Stimulated activated effector memory CD8-positive, alpha-beta T cell treated with anti-CD3 and anti-CD28 coated beads, Interleukin-12 subunit alpha, Interleukin-12 subunit beta, amount 100 ng/mL, for 72 hours (primary cell): ENCODE measurements at places on chromosomes 13 and 19.

DNA sequence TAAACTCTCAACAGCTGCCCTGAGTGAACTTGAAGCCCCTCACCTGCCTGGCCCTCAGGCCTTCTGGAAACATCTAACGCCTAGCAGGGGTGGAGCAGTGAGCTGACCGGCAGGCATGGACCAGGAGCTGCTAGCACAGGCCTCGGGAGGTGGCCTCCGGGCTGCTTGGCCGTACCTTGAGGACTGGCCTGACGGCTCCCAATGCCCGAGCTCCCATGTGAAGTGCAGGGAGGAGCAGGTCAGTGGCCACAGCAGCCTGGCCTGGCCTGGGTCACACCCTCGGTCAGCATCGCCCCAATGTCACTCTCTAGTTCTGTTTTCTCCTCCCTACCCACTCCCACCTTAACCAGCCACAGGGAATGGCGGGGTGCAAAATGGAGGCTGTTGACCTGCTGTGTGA lies 19.0 kb downstream of the TSHZ3 start:
- DNase-seq = no peak

- DNase-seq = no peak
Observed at GRCh38 chr13:100350601-100351000, 238.0 kb downstream of the GGACT start.

DNA sequence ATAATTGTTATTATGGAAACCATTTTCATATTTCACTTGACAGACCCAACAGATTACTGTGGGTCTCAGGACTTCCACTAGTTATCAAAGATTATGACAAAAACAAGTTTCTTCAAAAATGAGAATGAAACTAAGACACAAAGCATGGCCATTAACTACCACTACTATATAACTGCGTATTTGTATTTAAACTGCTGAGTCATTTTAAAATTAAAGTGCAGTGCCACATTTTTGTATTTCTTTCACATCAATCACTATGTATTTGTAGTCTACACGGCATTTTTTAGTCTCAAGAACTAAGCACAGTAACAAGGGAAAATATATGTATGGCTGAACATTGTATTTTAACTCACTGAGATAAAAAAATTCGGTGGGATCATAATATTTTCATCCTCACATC lies 10.1 kb upstream of the KLF12 start:
- DNase-seq = no peak

GRCh38 chr19:3687774-3688706 lies 12.2 kb downstream of the PIP5K1C start:
- DNase-seq = no peak

DNA sequence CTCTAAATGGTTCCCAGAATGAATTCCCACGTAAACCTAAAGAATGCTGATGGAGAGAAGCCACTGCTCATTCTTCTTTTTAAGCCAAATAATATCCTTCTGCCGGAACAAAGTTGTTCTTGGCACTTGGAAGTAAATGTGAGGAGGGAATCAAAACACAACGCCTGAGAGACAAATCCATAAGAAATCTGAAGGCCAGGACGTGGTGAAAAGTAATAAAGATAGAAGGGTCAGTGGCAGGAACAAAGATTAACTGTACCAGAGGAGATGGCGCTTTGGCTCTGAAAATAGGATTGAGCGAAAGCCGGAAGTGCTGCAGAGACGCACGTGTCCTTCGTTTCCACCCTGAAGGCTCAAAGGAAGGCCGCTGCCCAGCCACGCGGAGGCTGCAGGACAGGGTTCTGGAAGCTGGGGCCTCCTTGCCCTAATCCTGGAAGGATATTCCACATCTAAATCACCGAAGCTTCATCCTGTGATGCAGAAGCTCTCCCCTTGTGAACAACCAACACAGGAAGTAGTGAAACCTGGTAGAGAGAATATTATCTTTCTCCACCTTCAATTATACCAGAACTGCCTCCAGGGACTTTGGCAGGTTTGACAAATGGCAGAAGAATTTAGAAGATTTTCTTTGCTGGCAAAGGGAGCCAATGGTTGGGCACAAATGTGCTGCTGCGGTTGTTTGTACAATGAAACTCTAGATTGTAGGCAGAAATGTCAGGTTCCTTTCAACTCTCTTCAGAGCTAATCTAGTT lies 214.6 kb upstream of the SERP2 start:
- peak; percentile 8 for DNase-seq

GRCh38 chr19:30216453-30216852 lies 155.7 kb upstream of the ZNF536 start:
- no peak for DNase-seq

DNA sequence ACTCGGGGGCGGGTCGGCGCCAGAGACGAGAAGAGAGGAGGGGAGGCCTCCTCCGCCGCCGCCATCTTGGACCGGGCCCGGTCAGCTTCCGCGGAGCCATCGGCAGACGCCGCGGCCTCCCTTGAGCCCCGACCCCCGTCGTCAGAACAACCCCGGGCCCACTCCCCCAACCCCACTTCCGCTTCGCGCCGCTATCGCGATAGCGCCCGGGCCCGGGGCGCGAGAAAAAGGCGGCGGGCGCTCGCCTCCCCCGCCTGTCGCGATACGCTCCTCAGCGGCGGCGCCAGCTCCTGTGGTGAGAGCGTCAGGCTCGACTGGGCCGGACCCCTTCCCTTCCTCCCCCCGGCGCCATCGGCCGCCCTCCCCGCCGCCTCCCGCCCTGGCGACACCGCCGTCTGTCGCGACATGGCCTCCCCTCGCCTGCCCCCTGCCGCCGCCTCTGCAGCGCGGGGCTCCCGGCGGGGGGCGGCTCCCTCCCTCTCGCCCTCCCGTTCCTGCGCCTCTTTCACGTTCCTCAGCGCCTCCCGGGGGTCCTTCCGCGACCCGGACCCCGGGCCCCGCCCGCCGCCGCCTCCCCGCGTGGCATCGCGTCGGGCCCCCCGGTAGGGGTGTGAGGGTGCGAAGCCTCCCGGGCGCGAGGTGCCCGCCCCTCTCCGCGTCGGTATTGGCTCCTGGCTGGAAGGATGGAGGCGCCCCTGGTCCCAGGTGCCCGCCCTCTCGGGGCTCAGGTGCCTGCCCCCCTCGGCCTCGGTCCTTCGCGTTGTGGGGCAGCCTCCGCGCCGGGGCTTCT lies at the start of gene CNOT3:
TSS of gene CNOT3 (plus strand) at position 64 of the 790 bp plus-strand sequence. CDS start 5,217 bp downstream, outside the sequence.
- DNase-seq = no peak

GRCh38 chr13:52449331-52450011 lies 963 bp downstream of the VPS36 start:
- no peak for DNase-seq

DNA sequence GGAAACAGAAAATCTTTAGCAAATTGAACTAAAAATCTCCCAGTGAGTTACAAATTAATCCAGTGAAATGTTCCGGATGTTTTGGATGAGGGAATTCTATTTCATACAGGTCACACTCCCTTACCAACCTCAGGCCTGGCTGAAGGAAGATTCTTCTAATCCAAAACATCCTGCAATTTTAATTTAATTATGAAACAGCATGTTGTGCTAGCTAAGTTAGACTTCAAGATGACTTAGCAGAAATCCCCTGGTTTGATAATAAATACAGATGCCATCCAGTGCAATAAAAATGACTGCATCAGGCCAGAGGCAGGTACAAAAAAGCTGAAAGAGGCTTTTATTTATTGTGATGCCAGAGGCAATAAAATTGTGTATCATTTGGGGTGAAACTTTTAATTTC lies 96.7 kb upstream of the CLDN10 start:
- DNase-seq = no peak

DNA sequence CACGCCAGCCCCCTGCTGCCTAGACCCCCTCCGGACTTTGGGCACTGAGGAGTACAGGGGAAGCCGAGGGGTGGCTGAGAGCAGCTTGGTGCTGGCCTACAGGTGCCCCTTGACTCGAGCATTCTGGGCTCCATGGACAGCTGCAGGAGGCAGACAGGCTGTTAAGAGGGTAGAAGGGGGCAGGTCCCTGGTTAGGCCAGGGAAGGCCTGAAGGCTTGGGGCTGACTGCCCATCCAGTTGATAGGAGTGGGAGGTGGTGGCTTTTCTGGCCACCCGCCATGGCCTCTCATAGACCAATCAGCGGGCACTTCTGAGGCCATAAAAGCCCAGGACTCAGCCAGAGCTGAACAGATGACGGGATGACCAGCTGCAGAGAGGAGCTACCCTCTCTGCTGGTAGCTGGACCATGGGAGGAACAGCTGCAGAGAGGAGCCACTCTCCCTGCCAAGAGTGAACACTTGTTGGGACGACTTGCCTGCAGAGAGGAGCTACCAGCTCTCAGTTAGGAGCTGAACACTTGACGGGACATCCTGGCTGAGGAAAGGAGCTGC lies 10.7 kb upstream of the SUPT20H start:
- DNase-seq = no peak

GRCh38 chr19:17658666-17659065 lies 29.5 kb downstream of the UNC13A start:
- DNase-seq = no peak

GRCh38 chr19:50178859-50179537 lies 15.9 kb upstream of the IZUMO2 start:
- no peak for DNase-seq

DNA sequence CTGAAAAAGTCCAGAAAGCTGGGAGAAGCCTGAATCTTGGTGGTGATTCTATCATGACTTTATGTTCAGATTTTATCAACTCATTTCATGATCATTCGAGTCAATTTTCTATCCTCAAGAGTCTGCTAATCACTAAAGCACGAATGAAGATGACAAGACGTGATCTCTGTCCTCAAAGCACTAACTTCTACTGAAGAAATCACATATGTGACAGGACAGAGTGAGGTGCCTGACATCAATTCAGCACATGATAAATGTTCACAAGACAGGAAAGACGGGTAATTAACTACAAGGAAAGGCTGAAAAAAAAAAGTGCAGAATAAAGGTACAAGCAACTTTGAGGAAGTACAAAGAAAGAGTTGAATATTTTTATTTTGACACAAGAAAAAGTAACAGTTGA lies 487.1 kb downstream of the EFNB2 start:
- DNase-seq = no peak

DNA sequence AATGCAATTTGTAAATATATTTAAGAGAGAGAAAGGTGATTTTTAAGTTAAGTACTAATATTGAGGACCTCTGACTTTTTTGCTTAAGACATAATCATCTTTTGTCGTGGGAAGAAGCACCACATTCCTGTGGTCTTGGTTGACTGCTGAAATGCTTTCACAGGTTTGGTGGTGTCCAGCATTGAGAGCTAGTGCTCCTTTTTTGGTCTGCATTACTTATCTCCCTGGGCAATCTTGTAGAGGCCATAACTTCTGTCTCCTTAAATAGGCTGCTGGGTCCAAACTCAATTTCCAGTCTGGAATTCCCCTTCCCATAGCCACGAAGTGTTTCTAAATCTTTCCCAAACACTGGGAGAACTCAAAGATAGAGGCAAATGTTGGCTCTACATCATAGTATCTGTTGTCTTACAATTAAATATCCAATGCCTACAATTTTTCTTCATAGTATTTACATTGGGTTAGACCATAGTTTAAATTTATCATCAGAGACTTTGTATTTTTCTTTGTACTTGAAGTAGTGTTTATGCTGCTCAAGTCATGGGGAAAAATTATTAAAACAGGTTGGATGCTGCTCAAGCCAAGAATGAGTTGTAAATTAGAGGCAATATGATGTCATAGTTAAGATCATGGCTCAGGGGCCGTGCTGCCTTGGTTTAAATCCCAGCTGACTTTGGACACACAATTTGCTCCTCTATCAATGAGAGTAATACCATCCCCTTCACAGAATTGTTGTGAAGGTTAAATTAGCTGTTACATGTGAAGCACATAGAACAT lies 105.6 kb downstream of the POSTN start:
- DNase-seq = no peak

- DNase-seq = no peak
Observed at GRCh38 chr13:95536632-95537241, 15.8 kb upstream of the CLDN10 start.

DNA sequence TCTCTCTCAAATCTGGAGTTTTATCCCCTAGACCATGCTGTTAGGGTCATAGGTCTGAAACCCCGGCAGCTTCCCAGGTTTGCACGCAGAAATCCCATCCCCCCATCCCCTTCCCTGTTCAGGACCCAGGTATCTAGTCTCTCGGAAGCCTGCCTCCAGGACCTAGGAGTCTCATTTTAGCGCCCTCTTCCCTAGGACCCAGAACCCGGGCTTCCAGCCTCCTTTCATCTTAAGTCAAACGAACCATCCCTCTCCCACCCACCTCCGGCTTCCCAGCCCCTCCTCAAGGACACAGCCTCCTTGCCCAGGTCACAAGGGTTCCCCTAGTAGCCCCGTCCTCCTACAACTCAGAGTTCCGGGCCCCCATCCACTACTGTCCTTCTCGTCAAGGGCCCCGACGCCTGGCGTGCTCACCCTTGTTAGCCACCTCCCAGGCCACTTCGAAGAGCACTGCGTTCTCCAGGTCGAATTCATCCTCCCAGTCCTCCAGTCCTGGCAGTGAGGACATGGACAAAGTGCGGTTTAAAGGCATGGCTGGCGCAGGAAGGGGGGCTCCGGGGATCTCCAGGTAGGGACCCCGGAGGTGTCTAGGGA lies 431 bp downstream of the GYS1 start:
- DNase-seq = no peak

DNA sequence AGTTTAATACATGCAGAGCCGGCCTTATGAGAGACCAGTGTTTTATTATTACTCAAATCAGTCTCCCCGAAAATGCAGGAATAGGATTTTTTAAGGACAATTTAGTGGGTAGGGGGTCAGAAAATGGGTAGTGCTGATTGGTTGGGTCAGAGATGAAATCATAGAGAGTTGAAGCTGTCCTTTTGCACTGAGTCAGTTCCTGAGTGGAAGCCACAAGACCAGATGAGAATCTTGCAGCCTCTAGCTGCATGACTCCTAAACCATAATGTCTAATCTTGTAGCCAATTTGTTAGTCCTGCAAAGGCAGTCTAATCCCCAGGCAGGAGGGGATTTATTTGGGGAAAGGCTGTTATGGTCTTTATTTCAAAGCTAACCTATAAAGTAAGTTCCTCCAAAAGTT lies 1163.9 kb downstream of the DIAPH3 start:
- DNase-seq = no peak

GRCh38 chr13:106003651-106004050 lies 531.8 kb downstream of the EFNB2 start:
- DNase-seq = no peak

DNA sequence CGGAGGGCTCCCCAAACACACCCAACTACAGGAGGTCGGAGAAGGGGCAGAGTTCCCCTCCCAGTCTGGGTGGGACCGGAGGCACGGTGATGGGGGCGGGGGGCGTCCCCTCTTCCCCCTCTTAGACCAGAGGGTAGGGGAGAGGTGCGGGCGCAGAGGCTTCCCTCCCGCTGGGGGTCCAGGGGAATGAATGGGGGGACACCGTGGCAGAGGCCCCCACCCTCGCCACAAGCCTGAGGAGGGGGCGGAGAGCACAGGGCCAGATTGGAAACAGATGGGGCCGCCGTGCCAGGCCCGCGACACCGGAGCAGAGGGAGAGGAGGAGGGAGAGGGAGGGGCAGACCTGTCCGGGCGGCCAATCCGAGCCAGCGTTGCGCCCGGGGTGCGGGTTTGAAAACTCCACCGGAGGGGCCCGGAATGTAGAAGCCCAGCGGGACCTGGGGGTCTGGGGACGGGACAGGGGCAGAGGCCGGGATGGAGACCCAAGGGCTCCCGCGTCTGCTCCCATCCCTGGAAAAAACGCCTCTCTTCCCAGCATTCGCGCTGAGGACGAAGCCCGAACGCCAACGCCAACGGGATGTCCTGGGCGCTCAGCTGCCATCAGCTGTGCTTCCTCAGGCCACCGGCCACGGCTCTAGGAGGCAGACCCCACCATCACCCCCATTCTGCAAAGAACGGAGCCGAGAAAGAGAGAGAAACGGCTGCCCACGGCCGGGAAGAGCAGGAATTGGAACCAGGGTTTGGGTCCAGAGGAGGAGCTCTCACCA lies 46.8 kb downstream of the PTPRS start:
- no peak for DNase-seq
